Neural crest cell (in vitro differentiated cells): ENCODE measurements at places on chromosomes 4 and X. TPM values are rescaled to one million over a fixed set of nuclear protein-coding genes. Genes with fewer than 3 reads are reported as not detected.
A peak's percentile ranks its signal among the peaks of the same experiment; 100 is the strongest.

DNA sequence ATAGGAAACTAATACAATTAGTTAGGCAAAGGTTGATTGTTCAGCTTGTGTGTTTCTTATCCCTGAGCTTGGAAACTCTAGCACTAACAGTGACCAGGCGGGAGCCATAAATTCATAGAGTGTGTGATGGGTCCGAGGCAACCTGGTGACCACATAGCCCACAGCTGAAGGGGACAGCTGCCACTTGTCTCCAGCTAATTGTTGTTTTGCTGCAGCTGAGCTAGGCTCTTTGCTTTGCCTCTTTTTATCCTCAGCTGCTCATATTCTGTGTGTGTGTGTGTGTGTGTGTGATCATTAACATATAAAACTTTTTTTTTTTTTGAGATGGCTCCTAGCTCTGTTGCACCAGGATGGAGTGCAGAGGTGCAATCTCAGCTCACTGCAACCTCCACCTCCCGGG, 53.2 kb downstream of the DOCK11 start:
- H3K4me1 ChIP-seq: no peaks in the 10 kb centered on the region
- DNase-seq: no peak
- H3K4me3 ChIP-seq: no peak overlapping the region
- peaks cover 3% of the 10 kb centered on the region for H3K36me3 ChIP-seq

- peaks cover 13% of the 10 kb centered on the region for H3K36me3 ChIP-seq
- H3K4me1 ChIP-seq: peaks cover 15% of the 10 kb centered on the region
- H3K27me3 ChIP-seq: no peaks in the 10 kb centered on the region
- peak overlapping the region; percentile 43 for H3K27ac ChIP-seq
- no peak overlapping the region for H3K4me3 ChIP-seq
Observed at GRCh38 chr4:113588895-113589668, 172.5 kb downstream of the CAMK2D start.

GRCh38 chrX:108138814-108139702, 47.5 kb downstream of the ATG4A start:
- H3K27me3 ChIP-seq: no peaks in the 10 kb centered on the region
- no peak overlapping the region for H3K4me3 ChIP-seq
- H3K36me3 ChIP-seq: peaks cover 13% of the 10 kb centered on the region
- no peak for DNase-seq
- no peaks in the 10 kb centered on the region for H3K4me1 ChIP-seq

- peaks cover 3% of the 10 kb centered on the region for H3K36me3 ChIP-seq
- no peak overlapping the region for H3K4me3 ChIP-seq
- H3K27ac ChIP-seq: no peak overlapping the region
- H3K27me3 ChIP-seq: no peaks in the 10 kb centered on the region
- no peak for DNase-seq
- peaks cover 12% of the 10 kb centered on the region for H3K4me1 ChIP-seq
Observed at GRCh38 chrX:139077281-139078250, 366.0 kb upstream of the FGF13 start.

GRCh38 chr4:123419885-123420755, 23.5 kb downstream of the SPRY1 start:
- H3K4me3 ChIP-seq: no peak overlapping the region
- H3K36me3 ChIP-seq: peaks cover 3% of the 10 kb centered on the region
- peak overlapping the region; percentile 16 for H3K27ac ChIP-seq
- H3K27me3 ChIP-seq: no peaks in the 10 kb centered on the region

GRCh38 chr4:1842993-1843448, 12.9 kb downstream of the LETM1 start:
- H3K4me3 ChIP-seq: no peak overlapping the region
- peak overlapping the region; percentile 60 for H3K27ac ChIP-seq
- H3K27me3 ChIP-seq: no peaks in the 10 kb centered on the region
- H3K36me3 ChIP-seq: peaks cover 10% of the 10 kb centered on the region
- DNase-seq: no peak

DNA sequence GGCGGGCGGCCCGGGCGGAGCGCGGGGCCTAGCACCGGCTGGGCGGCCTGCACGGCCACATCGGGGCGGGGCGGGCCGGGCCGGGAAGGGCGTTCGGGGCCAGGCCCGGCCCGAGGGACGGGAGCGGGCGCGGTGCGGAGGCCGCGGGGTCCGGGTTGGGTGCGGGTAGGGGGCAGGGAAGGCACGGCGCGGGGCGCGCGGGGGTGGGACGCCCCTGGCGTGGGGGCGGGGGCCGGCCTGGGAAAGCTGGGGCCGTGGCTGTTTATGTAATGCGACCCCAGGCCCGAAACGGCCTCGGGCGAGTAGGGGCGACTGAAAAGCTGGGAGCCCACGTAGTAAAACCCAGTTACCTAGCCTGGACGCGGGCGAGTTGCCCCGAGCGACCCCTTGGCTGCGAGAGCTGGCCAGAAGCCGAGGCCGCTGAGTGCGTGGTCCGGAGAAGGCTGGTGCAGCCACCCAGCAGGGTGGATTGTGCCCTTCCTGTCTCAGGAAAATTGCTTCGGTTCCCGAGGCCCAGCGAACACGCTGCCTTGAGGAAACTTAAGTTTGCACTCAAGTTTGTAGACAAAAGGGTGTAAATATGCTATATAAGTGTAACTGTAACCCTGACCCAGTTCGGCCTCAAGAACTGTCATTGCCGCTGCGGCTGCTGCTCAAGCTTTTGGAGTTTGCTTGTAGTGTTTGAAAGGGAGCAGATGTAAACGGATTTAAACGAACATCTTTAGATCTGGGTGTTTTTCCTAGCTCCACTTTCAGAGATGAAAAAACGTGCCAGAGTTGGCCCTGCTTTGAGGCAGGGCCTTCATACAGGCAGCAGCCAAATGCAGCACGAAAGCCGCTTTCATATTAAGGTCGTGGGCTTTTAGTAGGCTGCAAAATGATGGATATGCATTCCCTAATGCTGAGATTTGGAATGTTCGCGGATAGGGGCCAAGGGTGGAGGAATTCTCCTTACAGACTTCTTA, 674 bp downstream of the SEC24B start:
- DNase-seq: peak; percentile 27
- peak overlapping the region; percentile 69 for H3K27ac ChIP-seq
- H3K4me1 ChIP-seq: peaks cover 51% of the 10 kb centered on the region
- H3K27me3 ChIP-seq: no peaks in the 10 kb centered on the region
- H3K4me3 ChIP-seq: peak overlapping the region; percentile 96

GRCh38 chrX:135112096-135112729, 8.1 kb downstream of the ETDB start:
- H3K36me3 ChIP-seq: no peaks in the 10 kb centered on the region
- H3K4me1 ChIP-seq: no peaks in the 10 kb centered on the region

DNA sequence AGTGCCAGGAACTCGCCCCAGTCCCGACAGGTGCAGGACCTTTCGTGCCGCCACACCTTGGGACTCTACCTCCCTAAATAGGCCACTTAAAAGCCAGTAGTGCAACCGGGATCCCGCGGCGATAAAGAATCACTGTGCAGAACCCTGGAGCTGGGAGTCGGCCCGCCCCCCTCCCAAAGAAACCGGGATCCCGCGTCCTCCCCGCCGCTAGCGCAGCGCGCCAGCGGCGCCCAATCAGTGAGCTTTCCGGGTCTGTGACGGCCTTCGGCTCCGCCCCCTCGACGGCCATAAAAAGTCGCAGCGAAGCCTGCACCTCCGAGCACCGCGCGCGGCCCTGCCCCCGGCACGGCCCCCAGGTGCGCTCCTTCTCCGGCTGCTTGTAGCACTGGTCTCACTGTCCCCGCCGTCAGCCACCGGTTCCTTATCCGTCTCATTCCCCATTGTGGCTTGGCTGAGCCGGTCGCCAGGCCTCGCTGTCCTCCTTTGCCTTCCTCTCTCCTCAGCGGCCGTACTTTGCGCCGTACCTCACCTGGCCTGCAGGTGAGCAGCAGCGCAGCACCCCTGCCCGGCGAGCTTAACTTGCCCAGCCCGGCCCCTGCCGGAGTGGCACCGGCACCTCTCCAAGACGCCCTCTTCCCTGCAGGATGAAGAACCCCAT, at the start of gene LRAT:
Gene LRAT (plus strand): TSS at position 318 of the 658 bp plus-strand sequence. CDS start 327 bp downstream, at position 645.
- H3K4me1 ChIP-seq: peaks cover 25% of the 10 kb centered on the region
- H3K27ac ChIP-seq: no peak within 1 kb of the TSS
- H3K4me3 ChIP-seq: peak within 1 kb of the TSS; percentile 86
- peak; percentile 39 for DNase-seq
- peaks cover 98% of the 10 kb centered on the region for H3K27me3 ChIP-seq

The HSFX2 gene
- total RNA-seq: not detected in 2 replicates

The ITIH6 gene
- 0.05 and 0.30 TPM in 2 replicates for total RNA-seq

DNA sequence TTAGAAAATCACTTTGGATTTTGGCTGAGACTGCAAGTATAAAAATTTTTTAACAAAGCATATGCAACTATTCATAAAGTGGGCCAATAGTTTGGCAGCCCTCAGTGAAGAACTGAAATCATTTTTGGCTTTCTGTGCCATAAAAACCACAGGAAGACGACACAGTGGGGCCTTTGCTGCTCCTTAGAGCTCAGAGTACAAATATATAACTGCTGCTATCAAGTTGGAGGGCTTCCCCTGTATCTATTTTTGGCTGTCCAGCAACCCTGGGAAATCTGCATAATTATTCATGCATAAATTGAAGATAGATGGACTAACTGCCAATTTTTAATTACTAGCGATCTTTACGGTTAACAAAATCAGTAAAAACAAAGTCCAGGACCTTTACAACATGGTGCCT, 51.5 kb upstream of the FTHL17 start:
- H3K27me3 ChIP-seq: no peaks in the 10 kb centered on the region
- no peak for DNase-seq
- H3K4me3 ChIP-seq: no peak overlapping the region

The MAGEE1 gene
- total RNA-seq: 8.1 and 8.5 TPM in 2 replicates

DNA sequence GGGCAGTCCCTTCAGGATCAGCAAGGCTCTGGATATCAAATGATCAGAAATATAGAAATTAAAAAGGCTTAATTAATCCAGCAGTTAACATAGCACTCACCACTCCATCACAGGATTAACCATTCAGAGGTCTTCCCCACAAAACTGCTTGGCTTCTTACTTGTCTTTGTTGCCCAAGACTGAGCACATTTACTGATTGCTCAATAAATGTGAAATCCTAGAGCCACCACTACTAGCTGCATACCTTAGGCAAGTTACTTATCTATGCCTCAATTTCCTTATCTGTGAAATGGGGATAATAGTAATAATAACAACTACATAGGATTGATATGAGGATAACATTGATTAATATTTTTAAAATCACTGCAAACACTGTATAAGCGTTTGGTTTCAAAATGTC, 124.2 kb downstream of the ARHGAP6 start:
- H3K4me1 ChIP-seq: no peaks in the 10 kb centered on the region
- H3K4me3 ChIP-seq: no peak overlapping the region
- DNase-seq: no peak

DNA sequence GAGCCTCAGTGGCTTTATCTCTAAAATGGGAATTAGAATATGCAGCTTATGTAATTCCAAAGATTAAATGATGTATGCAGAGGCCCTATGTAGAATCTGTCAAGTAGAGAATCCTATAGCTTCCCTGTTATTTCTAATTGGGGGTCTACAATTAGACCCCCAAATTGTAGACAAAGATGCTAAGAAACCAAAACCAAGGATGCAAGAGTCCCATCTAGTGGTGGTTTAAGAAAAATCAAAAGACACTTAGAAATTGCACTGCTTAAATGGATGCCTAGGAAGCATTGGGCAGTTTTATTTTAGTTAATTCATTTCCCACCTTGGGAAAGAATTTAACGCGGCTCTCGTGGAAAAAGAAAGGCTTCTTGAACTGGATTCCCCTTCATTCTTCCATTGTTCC, 115.2 kb downstream of the GABRA2 start:
- no peak overlapping the region for H3K27ac ChIP-seq
- peaks cover 58% of the 10 kb centered on the region for H3K27me3 ChIP-seq
- H3K36me3 ChIP-seq: no peaks in the 10 kb centered on the region
- H3K4me1 ChIP-seq: no peaks in the 10 kb centered on the region
- DNase-seq: no peak

The HS3ST1 gene
- total RNA-seq: 0.09 and 0.37 TPM in 2 replicates

- no peak overlapping the region for H3K4me3 ChIP-seq
- no peak overlapping the region for H3K27ac ChIP-seq
- H3K27me3 ChIP-seq: no peaks in the 10 kb centered on the region
- no peaks in the 10 kb centered on the region for H3K4me1 ChIP-seq
Observed at GRCh38 chrX:104195489-104196084, 29.3 kb downstream of the FAM199X start.
